ENCODE measurements at places on chromosomes 4 and X.

GRCh38 chr4:105686571-105686970 lies 21.9 kb downstream of the INTS12 start:
- no peak for DNase-seq

- peak; percentile 60 for DNase-seq
Measured at GRCh38 chr4:140944199-140944515, 188.0 kb upstream of the TBC1D9 start.

DNA sequence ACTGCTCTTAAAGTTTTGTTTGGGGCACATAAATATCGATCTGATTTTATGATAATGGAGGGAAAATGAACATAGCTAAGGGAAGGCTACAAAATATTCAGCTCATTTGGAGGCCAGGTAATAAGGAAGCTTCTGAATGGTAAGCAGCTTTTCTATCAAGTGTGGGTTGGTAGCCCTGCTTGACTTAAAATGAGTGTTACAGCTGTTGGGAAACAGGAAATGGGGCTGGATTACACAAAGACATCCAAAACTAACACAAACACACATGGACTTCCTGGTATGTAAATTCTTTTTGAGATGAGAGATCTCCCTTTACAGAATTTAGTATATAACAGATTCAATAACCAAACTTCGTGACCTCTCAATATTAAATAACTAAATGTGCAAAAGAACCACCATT lies 58.0 kb downstream of the FGF16 start:
- DNase-seq, result peak; percentile 55

DNA sequence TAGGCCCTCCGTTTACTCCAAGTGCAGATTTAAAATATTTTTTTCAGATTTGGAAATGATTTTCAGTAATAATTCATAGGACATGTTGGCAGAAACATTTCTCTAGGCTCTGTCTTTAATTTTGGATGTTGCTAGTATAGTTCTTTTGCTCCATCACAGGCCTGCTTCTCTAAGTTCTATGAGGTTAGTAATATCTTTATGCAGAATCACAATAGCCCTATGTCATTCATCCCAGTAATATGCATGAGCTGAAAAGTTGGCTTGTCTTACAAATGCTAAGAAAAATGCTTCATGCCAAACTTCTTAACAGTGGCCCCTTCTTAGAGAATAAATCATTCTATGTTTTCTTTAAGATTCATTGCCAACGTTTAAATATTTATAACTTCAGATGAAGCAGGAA lies 148.3 kb upstream of the TLL1 start:
- DNase-seq, result peak; percentile 49

DNA sequence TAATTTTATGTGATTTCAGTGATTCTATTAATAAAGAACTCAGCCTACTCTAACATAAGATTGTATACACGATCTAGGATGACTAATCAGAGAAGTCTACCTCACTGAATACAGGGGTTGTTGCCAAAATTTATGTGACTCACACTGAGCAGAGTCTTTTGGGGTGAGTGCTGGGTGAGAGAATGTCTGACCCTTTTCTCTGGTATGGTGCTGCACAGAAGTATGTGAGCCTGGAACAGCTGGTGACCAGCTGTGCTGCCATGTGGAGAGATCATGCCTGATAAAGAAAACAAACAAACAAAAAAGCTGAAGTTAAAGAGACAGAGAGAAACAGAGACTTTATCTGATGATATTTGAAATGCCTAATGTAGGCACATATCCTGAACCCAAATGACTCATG lies 618.1 kb upstream of the GRIA3 start:
- DNase-seq, result peak; percentile 91

GRCh38 chr4:6944301-6945051 lies 34.9 kb downstream of the TBC1D14 start:
- no peak for DNase-seq

DNA sequence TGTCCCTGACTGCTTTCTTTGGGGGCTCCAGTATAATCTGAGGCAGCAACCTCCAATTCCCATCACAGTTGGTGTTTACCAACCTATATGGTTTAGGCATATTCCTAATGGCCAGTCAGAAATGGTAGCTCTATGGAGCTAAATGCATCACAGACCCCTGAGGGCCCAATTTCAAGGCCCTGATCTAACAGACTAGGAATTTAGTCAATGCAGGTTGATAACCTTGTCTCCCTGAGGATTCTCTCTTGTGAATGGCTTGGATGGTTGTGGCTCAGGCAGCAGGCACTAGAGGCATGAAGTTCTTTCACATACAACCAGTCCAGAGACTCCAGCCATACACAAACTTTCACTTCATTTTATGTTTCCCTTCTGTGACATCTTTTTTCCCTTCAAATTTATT lies 59.4 kb downstream of the TMPRSS11F start:
- no peak for DNase-seq

GRCh38 chrX:122188751-122189150 lies 995.3 kb upstream of the GRIA3 start:
- peak; percentile 1 for DNase-seq

Measured in fibroblast of the aortic adventitia (primary cell).